ENCODE measurements at places on chromosomes 13 and 19.

GRCh38 chr19:17404621-17405249 is 695 bp downstream of the BST2 start:
- DNase-seq, result no peak
- peaks cover 62% of the 10 kb centered on the region for H3K4me1 ChIP-seq
- peak overlapping the region; percentile 72 for H3K4me3 ChIP-seq
- no peaks in the 10 kb centered on the region for H3K27me3 ChIP-seq

GRCh38 chr13:113895436-113895835 is 31.6 kb upstream of the GAS6 start:
- peaks cover 9% of the 10 kb centered on the region for H3K27me3 ChIP-seq
- H3K27ac ChIP-seq, result no peak overlapping the region
- DNase-seq, result no peak
- H3K36me3 ChIP-seq, result no peaks in the 10 kb centered on the region
- no peak overlapping the region for H3K4me3 ChIP-seq
- no peaks in the 10 kb centered on the region for H3K4me1 ChIP-seq

GRCh38 chr13:21478881-21479808 is 20.0 kb upstream of the ZDHHC20 start:
- peaks cover 6% of the 10 kb centered on the region for H3K4me1 ChIP-seq
- H3K27me3 ChIP-seq, result no peaks in the 10 kb centered on the region
- H3K4me3 ChIP-seq, result no peak overlapping the region
- H3K36me3 ChIP-seq, result no peaks in the 10 kb centered on the region
- H3K27ac ChIP-seq, result no peak overlapping the region

DNA sequence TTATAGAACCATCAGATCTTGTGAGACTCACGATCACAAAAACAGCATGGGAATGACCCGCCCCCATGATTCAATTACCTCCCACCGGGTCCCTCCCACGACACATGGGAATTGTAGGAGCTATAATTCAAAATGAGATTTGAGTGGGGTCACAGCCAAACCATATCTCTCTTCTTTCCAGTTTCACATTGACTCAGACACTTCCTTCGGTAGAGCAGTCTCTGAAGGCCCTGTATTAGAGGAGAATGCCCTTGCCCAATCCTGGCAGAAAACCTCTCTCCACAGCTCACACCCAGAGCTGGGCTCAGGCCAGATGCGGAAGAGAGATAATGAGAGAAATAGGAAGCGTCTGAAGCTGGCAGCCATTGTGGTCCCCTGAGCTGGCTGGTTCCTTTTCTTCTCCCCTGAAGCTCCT is 72.4 kb upstream of the CLDN10 start:
- no peak for DNase-seq
- H3K36me3 ChIP-seq, result no peaks in the 10 kb centered on the region
- H3K4me3 ChIP-seq, result no peak overlapping the region
- H3K27ac ChIP-seq, result no peak overlapping the region
- peaks cover 7% of the 10 kb centered on the region for H3K4me1 ChIP-seq
- H3K27me3 ChIP-seq, result no peaks in the 10 kb centered on the region

GRCh38 chr13:102584434-102584833 is 12.4 kb upstream of the TPP2 start:
- H3K4me1 ChIP-seq, result peaks cover 7% of the 10 kb centered on the region
- no peak overlapping the region for H3K4me3 ChIP-seq
- H3K27ac ChIP-seq, result no peak overlapping the region
- H3K36me3 ChIP-seq, result no peaks in the 10 kb centered on the region

DNA sequence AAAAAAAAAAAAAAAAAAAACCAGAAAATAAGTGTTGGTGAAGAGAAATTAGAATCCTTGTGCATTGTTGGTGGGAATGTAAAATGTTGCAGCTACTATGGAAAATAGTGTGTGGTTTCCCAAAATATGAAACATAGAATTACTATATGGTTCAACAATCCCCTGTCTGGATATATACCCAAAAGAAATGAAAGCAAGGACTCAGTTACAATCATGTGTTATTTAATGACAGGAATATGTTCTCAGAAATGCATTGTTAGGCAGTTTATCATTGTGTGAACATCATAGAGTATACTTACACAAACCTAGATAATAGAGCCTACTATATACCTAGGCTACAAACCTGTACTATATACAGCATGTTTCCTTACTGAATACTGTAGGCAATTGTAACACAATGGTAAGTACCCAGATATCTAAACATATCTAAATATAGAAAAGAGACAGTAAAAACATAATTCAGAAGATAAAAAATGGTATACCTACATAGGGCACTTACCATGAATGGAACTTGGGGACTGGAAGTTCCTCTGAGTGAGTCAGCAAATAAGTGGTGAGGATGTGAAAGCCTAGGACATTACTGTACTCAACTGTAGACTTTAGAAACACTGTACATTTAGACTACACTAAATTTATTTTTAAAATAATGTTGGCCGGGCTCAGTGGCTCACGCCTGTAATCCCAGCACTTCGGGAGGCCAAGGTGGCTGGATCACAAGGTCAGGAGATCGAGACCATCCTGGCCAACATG is 25.7 kb upstream of the SLC7A1 start:
- DNase-seq, result no peak
- H3K27me3 ChIP-seq, result no peaks in the 10 kb centered on the region
- no peak overlapping the region for H3K4me3 ChIP-seq
- no peak overlapping the region for H3K27ac ChIP-seq

- H3K36me3 ChIP-seq, result no peaks in the 10 kb centered on the region
- no peak overlapping the region for H3K4me3 ChIP-seq
- no peak overlapping the region for H3K27ac ChIP-seq
These were observed 55.8 kb upstream of the SPATA13 start for GRCh38 chr13:24104723-24105122.

DNA sequence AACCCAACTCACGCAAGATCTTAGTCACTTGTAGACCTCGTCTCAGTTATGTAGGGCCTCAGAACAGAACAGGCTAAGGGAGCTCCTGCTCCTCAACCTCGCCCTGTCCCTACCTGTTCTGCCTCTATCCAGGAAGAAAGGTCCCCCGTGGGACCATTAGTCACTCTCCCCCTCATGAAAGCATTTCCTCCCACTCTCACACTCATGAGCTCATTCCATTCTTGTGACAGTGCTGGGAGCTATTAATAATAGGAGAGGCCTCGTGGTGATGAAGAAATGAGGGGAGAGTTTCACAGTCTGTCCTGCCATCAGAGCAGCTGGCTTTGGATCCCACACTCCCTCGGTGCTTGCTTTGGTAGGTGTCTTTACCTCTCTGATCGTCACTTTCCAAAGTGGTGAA is 10.2 kb downstream of the PPP2R1A start:
- no peak overlapping the region for H3K4me3 ChIP-seq
- H3K27me3 ChIP-seq, result no peaks in the 10 kb centered on the region
- peaks cover 17% of the 10 kb centered on the region for H3K4me1 ChIP-seq
- DNase-seq, result no peak
- H3K27ac ChIP-seq, result no peak overlapping the region
- H3K36me3 ChIP-seq, result peaks cover 86% of the 10 kb centered on the region

GRCh38 chr13:25207291-25207810 is 35.3 kb upstream of the AMER2 start:
- H3K4me1 ChIP-seq, result no peaks in the 10 kb centered on the region
- H3K27me3 ChIP-seq, result no peaks in the 10 kb centered on the region
- no peak overlapping the region for H3K4me3 ChIP-seq
- H3K36me3 ChIP-seq, result no peaks in the 10 kb centered on the region
- no peak overlapping the region for H3K27ac ChIP-seq

GRCh38 chr19:35462476-35462953 is 14.5 kb downstream of the FFAR2 start:
- no peak overlapping the region for H3K4me3 ChIP-seq
- H3K27ac ChIP-seq, result peak overlapping the region; percentile 73
- peaks cover 51% of the 10 kb centered on the region for H3K4me1 ChIP-seq
- no peaks in the 10 kb centered on the region for H3K27me3 ChIP-seq

- no peak overlapping the region for H3K27ac ChIP-seq
- H3K4me3 ChIP-seq, result no peak overlapping the region
- peaks cover 10% of the 10 kb centered on the region for H3K27me3 ChIP-seq
These were observed 3.1 kb downstream of the KLF5 start for GRCh38 chr13:73061876-73062275.

GRCh38 chr19:37999309-38000213 is 92.6 kb downstream of the SIPA1L3 start:
- DNase-seq, result no peak
- no peaks in the 10 kb centered on the region for H3K27me3 ChIP-seq
- H3K4me1 ChIP-seq, result peaks cover 13% of the 10 kb centered on the region
- H3K36me3 ChIP-seq, result peaks cover 3% of the 10 kb centered on the region
- H3K4me3 ChIP-seq, result no peak overlapping the region

GRCh38 chr19:13503570-13504235 is 2.6 kb downstream of the CACNA1A start:
- no peaks in the 10 kb centered on the region for H3K36me3 ChIP-seq
- H3K4me3 ChIP-seq, result no peak overlapping the region
- peaks cover 6% of the 10 kb centered on the region for H3K4me1 ChIP-seq
- DNase-seq, result no peak

DNA sequence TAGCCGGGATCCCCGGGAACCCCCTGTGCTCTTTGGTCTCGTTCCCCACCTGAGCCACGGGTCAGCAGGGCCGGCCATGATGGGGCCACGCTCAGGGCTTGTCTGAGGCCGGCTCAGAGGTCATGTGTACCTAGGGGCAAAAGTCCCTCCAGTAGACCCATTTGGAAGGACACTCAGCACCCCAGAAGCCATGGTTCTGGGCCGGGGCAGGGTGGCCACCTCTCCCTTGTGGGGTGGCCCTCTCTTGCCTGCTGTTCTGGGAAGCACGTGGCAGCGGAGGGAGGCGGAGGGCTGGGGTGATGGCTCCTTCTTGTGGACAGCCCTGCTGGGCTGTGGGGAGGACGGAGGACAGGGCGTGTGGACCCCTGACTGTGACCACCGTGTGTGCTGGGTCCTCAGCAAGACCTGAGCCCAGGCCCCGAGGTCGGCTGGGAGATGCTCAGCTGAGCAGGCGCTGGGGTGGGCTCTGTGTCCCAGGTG is 6.4 kb upstream of the PEAK3 start:
- no peak for DNase-seq
- no peaks in the 10 kb centered on the region for H3K27me3 ChIP-seq
- peaks cover 42% of the 10 kb centered on the region for H3K4me1 ChIP-seq
- no peak overlapping the region for H3K27ac ChIP-seq

DNA sequence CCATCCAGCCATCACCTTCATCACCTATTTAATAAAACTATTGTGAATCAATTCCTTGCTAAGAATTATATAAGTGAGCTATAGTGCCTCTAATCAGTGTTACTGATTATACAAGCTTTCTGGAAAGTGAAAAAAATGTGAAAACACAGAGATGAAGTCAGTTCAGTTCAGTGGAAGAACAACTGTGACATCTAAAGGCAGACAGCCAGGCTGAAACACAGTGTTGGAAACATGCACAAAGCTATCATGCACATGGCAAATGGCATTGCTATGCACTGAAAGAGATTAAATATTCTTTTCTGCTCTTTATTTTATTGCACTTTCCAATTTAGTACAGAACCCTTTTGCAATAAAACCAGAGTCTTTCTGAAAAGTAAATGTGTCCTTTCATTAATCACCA is 294.0 kb downstream of the RBM26 start:
- DNase-seq, result no peak
- H3K27ac ChIP-seq, result no peak overlapping the region
- H3K4me1 ChIP-seq, result no peaks in the 10 kb centered on the region
- no peaks in the 10 kb centered on the region for H3K36me3 ChIP-seq
- no peaks in the 10 kb centered on the region for H3K27me3 ChIP-seq

- no peaks in the 10 kb centered on the region for H3K27me3 ChIP-seq
- H3K4me3 ChIP-seq, result no peak overlapping the region
- DNase-seq, result no peak
- no peaks in the 10 kb centered on the region for H3K4me1 ChIP-seq
These were observed 734.6 kb upstream of the SLITRK1 start for GRCh38 chr13:84616864-84617263.

DNA sequence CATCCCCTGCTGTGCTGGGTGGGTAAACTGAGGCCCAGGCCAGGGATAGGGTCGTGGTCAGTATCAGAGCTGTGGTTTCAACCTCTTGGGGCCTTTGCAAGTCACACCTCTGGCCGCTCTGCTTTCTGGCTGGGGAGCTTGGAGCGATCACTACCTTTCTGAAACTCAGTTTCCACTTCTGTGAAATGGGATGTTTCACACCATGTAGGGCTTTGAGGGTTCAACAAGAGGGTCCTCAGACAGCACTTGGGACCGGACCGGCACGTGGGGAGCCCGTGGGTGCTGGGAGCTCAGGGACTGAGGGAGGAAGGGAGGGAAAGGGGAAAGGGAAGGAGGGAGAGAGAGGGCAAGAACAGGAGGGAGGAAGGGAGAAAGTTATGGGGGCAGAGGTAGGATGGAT is 21.1 kb downstream of the PGLS start:
- H3K27me3 ChIP-seq, result no peaks in the 10 kb centered on the region
- H3K27ac ChIP-seq, result no peak overlapping the region
- no peak for DNase-seq
- H3K4me3 ChIP-seq, result no peak overlapping the region
- no peaks in the 10 kb centered on the region for H3K36me3 ChIP-seq

DNA sequence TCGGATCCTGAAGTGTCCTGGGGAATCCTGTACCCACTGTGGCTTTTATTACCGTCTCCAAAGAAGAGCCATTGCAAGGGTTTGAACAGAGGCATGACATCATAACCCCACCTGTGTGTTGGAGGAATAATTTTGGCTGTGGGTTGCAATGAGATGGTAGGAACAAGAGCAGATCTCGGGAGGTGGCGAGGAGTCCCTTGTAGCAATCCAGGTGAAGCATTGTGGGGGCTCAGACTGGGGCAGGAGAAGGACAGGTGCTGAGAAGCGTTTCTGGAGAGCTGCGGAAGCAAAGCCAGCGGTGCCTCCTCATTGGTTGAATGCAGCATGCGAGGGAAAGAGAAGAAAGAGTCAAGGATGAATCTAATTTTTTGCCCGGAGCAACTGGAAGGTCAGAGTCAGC is 382.4 kb downstream of the EFNB2 start:
- H3K4me1 ChIP-seq, result no peaks in the 10 kb centered on the region
- H3K36me3 ChIP-seq, result no peaks in the 10 kb centered on the region
- no peak overlapping the region for H3K27ac ChIP-seq

DNA sequence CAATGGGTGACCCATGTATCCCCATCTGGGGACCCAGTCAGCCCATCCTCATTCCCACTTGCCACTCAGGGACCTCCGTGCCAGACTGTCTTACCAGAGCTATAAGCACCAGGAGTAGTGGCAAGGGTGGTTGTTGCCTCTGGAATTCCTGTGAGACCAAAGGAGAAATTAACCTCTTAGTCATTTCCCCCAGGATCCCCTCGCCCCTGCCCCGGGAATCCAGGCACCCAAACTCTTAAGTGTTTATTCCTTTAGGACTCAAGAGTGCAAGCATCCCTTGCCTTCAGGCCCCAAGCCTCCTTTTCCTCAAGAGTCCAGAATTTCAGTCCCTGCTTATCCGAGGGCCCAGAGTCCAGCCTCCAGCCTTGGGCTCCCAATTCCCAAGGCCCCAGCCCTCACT is 9.2 kb downstream of the NTN5 start:
- peaks cover 16% of the 10 kb centered on the region for H3K4me1 ChIP-seq
- no peaks in the 10 kb centered on the region for H3K36me3 ChIP-seq
- no peaks in the 10 kb centered on the region for H3K27me3 ChIP-seq
- no peak for DNase-seq

GRCh38 chr19:844546-844971 is 3.8 kb downstream of the PRTN3 start:
- H3K36me3 ChIP-seq, result no peaks in the 10 kb centered on the region
- no peak for DNase-seq
- no peak overlapping the region for H3K27ac ChIP-seq
- peaks cover 14% of the 10 kb centered on the region for H3K4me1 ChIP-seq
- H3K27me3 ChIP-seq, result peaks cover 40% of the 10 kb centered on the region

GRCh38 chr13:78169386-78169785 is 250.8 kb upstream of the EDNRB start:
- no peaks in the 10 kb centered on the region for H3K27me3 ChIP-seq
- H3K4me1 ChIP-seq, result no peaks in the 10 kb centered on the region
- no peak for DNase-seq
- no peak overlapping the region for H3K4me3 ChIP-seq
- H3K27ac ChIP-seq, result no peak overlapping the region
- H3K36me3 ChIP-seq, result no peaks in the 10 kb centered on the region

Data from CD4-positive, alpha-beta T cell (primary cell).